Trophoblast cell (in vitro differentiated cells and primary cell): ENCODE measurements at places on chromosomes 11 and 22.

- DNase-seq, result peak; percentile 9
Measured at GRCh38 chr11:114401311-114401710, 845 bp downstream of the RBM7 start.

DNA sequence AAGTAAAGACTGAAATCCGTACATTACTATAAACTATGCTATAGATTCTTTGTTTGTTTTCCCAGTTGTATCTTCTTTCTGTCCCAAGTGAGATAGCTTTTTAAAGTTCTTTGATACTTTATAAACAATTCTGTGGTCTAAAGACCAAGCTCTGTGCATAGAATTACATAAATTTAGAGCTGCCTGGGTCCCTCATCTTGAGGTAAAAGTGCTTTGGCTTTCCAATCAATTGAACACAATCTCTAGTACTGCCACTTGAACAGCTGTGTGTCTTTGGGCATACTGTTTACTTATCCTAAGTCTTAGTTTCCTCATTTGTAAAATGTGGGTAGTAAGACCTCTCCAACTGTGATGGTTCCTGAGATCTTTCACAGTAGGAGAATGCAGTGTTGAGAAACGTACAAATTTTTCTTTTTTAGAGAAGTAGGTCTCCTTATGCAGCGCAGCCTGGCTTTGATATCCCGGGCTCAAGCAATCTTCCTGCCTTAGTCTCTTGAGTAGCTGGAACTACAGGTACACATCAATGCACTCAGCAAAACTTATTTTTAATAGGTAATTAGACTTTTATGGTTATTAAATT is 2.5 kb upstream of the EED start:
- DNase-seq, result no peak

GRCh38 chr11:5610446-5610845 is 14.0 kb downstream of the TRIM6 start:
- no peak for DNase-seq

DNA sequence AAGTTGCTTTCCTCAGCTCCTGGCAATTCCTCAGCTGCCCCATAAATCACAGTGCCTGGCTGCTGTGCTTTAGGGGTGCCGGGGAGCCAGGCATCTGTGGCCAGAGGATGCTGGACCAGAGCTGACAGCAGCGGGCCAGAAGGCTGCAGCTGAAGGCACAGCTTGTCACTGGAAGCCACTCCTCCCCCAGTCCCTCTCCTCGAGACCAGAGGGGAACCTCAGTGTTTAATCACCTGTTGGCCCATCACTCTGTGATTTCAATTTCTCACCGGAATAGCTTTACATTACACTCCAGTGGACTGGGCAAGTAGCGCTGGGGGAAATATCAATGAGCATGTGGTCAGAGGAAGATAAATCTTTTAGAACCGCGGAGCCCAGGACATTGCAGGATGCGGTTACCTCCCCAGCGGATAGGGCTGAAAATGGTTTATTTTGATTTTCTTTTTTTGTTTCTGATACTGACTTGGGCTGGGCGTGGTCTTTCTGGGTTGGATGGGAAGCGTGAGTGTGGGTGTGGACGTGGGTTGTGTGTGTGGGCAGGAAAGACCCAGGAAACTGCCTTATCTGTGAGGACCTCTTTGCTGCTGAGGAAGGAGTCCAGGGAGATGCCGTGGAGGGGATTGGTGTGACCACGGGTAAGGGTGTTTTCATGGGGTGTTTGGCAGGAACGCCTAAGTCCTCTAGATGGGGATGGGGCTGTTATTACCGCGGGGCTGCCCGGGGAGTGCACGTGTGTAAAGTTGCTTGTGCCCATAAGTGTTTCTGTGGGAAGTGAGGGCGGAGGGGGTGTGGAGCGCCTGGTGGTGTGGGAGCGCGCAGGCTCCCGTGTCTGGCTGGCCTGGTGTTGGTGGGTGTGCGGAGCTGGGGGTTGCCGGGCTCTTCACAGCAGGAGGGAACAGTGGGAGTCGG is 4.0 kb downstream of the DAGLA start:
- no peak for DNase-seq

DNA sequence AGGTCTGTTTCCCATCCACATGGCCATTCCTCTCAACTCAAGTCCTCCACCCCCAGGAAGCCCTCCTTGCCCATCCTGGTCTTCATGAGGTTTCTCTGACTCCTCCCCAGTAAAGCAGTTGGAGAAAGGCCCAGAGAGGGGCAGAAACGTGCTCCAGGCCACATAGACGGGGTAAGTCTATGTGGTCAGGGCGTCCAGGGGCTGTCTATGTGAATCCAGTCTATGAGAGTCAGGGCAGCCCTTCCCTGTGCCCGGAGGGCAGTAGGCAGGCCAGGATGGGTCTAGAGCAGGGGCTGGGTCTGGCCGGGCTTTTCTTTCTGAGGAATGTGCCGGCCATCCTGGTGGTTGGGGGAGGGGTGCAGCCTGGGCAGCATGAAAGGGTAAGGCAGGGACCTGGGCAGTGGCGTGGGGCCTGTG is 11.7 kb downstream of the GUCD1 start:
- DNase-seq, result no peak
